ENCODE measurements at places on chromosomes 6 and 20.

DNA sequence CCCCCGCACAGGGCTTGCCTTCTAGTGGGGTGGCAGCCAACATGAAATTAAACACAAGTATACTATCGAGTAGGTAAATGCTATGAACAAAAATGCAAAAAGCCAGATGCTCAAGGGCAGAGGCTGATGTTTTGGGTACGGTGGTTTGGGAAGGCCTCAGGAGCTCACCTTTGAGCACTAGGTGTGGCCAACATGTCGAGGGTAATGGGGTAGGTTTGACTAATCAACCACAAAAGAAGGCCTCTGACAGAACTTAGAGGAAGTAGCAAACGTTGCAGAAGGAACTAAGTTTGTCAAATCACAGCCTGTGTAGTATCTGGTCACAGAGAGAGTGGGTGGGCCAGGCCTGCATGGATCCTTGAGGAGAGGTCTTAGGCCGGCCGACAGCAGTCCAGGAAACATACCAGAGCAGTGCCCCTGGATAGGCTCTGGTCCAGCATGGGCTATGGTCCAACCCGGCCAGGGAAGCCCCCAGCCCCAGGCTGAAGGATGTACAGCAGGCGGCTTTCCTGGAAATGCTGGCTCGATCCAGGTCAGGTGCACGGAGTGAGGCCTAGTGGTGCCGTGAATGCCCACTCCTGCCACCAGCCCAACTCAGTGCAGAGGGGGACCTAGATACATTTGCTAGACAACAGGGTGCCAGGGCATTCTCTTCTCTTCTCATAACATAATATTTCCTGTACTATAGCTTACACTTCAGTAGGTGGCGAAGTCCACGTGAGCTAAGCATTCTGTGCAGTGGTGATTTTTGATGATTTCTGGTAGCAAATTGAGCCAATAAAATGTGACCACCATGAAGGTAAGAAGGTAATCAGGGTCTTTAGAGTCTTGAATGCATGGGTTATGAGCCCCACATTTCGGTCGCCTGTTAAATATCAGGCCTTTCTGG lies 56.3 kb upstream of the CD93 start:
- no peak for DNase-seq

DNA sequence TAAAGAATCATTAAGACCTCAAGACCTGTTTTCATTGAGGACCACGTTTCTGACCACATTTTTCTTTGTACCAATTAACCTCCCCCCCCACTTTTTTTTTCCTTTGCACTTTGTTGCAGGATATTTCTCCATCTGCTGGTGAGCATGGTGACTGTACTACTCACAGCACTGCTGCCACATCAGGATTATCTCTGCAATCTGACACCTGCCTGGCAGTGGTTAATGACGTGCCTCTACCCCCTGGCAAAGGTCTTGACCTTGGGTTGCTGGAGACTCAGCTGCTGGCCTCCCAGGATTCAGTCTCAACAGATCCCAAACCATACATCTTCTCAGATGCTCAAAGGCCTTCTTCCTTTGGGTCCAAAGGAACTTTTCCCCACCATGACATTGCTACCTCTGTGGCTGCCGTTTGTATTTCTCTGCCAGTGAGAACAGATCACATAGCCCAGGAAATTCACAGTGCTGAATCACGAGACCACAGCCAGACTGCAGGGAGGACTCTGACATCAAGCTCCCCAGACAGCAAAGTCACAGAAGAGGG lies 46.6 kb upstream of the EDN3 start:
- no peak for DNase-seq

GRCh38 chr6:154039231-154039842 lies at the start of gene OPRM1:
Gene OPRM1 (plus strand): TSS chr6:154039240. CDS start chr6:154039545, 305 bp downstream.
- DNase-seq = no peak

GRCh38 chr6:109014606-109015005 lies 80.0 kb downstream of the SESN1 start:
- DNase-seq = no peak

GRCh38 chr6:163712981-163713380 lies 298.5 kb downstream of the QKI start:
- no peak for DNase-seq

GRCh38 chr6:107820338-107821261 lies 3.5 kb downstream of the SCML4 start:
- DNase-seq = no peak

- no peak for DNase-seq
Observed at GRCh38 chr6:7261852-7262461, 51.0 kb downstream of the SSR1 start.

DNA sequence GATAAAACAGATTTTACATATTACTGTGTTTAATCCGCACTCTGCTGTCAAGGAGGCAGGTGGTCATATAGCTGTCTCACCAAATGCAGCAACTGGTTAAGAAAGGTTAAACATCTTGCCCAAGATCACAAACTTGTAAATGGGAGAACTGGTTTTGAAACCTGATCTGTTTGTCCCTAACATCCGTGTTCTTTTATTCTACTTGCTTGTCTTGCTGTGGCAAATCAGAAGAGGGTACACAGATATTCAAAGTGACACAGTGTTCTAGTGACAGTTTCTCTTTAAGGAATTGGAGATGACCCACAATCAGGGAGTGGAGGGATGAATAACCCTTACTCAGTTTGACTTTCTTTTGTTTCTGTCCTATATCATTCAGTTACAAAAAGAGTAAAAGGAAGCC lies 83.0 kb upstream of the SGK1 start:
- DNase-seq = no peak

GRCh38 chr20:48760403-48760983 lies 67.3 kb downstream of the PREX1 start:
- peak; percentile 24 for DNase-seq

GRCh38 chr20:25690427-25690826 lies 6.2 kb downstream of the ZNF337 start:
- DNase-seq = no peak

DNA sequence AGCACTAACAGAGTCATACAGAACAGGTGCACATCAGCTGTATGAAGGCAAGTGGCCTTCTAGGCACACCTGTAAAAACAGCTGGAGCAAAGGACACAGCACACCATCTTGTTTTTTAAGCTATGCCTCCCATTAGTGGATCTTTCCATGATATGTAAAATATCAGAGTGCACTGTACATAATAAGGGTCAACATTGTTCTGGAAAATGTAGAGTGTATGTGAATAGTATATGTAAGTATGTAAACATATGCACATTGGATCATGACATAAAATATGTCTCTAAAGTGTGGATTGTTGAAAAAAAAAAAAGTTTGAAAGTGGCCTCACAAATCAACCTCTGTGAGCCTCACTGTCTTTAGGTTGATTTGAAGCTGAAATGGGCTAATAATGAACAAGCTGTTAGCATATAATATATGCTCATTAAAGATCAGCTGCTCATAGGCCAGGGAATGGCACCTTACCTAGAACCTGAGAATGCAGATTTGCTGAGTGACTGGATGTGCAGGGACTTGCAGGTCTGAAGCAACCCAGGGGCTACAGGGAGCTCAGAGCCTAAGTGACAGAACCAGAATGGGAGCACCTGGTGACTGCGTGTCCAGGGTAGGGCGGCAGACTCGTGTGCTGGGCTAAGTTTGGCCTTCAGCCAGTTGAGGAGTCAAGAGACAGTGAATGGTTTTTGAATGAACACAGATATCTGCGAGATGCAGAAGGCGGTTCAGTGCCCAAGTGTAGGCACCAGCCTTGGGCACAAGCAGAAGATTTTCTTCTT lies 198.6 kb downstream of the TMEM242 start:
- no peak for DNase-seq

DNA sequence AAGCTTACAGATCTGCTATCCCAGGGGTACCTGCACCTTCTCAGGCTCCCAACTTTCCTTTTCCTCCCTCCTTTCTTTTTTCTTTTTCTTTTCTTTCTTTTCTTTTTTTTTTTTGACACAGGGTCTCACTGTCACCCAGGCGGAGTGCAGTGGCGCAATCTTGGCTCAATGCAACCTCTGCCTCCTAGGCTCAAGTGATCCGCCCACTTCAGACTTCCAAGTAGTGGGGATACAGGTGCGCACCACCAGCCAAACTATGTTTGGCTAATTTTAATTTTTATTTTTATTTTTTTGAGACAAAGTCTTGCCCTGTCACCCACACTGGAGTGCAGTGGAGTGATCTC lies 36.0 kb downstream of the PIM1 start:
- no peak for DNase-seq

- no peak for DNase-seq
Observed at GRCh38 chr6:125431971-125432370, 130.2 kb upstream of the HDDC2 start.

DNA sequence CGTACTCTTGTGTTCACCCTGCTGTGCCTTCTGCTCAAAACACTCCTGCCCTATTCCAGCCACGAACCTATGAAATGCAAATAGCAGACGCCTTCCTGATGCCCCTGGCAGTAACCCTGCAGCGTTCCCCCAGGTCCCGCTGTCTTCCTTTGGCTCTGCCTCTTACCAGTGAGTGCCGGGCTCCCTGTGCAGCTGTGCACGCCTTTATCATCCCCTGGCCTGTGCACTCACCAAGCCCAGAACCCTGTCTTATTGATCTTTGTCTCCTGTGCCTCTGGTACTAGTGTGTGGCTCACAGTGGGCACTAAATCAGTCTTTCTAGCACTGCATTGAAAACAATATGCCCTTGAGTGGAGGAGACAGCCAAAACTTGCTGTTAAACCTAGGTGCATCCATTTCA lies 19.7 kb downstream of the ZDHHC14 start:
- no peak for DNase-seq

- peak; percentile 95 for DNase-seq
Observed at GRCh38 chr6:85404564-85405174, 45.2 kb upstream of the NT5E start.

DNA sequence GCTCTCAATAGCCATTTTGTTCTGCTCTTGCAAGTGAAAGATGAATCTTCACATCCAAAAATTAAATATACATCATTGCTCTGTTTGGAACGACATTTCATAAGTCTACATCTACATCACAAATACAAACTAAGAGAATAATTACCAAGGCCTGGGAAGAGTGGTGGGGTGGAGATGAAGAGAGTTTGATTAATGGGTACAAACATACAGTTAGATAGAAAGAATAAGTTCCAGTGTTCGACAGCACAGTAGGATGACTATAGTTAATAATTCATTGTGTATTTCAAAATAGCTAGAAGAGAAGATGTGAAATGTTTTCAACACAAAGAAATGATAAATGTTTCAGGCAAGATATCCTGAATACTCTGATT lies 38.0 kb upstream of the CAP2 start:
- DNase-seq = no peak

DNA sequence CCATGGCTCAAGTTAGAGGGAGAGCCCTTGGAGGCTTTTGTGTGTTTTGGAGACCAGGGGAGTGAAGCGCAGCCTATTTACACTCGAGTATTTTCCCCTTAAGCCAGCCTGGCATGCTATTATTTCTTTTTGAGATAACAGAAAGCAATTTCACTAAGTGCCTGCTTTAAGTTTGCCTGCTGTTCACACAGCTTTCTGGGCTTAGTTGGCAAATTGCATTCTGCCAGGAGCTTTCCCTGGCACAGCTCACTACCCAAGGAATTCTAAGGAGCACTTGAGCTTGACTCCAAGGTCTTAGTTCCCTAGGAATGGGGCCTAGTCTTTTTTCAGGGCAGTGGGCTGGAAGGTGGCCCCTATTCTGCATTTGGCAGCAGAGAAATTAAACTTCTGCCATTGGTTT lies 19.0 kb upstream of the ASXL1 start:
- no peak for DNase-seq

- peak; percentile 18 for DNase-seq
Observed at GRCh38 chr6:167827583-167828324, 1.0 kb downstream of the AFDN start.

- DNase-seq = no peak
Observed at GRCh38 chr6:108576709-108577108, 16.0 kb downstream of the FOXO3 start.

DNA sequence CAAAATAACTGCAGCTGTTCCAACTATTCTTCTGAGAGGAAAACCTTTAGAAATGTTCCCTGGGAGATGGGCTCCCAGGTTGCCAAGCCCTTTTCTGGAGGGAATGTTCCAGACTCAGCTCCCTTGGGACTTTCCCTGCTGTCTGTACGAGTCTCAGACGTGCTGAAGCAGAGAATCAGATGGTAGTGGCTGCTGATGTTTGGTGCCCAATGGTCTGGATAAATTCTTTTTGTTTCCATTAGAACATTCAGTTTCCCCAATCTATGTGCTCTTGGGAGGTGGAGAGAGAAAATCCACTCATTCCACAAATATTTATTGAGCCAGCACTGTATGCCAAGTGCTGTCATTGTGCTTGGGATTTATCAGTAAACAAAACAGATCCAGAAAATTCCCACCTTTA lies 40.0 kb downstream of the SNHG17 start:
- DNase-seq = no peak

DNA sequence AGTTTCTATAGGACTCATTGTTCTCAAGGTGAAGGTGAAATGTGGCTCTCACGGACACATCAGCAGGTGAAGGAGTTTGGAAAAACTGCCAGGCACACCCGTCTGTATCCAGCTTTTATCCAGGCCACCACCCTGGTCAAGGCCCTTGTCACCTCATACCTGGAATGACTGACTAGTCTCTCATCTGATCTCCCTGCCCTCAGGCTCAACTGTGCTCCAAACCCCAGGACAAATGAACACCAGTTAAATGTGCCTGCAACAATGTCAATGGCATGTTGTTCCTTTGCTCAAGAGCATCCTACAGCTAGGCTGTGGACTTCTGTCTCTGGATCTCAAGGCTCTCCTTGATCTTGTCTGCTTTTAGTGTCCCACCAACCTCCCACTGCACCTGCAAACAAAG lies 47.6 kb upstream of the DSP start:
- no peak for DNase-seq

- DNase-seq = peak; percentile 21
Observed at GRCh38 chr6:159217595-159218275, 48.5 kb downstream of the FNDC1 start.

DNA sequence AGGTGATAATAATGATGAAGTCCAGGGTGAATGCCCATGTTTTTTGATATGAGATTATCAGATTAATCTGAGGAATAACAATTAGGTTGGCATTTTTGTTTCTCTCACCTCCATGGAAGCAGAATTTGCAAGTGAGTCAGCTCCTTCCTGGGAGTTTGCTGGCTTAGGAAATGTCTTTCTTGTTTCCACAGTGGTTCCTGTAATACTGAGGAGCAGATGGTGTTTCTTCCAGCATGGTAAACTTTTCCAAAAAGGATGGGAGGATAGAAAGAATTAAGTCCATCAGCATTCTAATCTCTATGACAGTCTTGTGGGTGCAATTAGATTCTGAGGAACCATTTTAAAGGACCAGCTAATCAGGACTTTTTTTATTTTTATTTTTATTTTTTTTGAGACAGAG lies 40.5 kb downstream of the SNAP25 start:
- no peak for DNase-seq
